Activated naive CD4-positive, alpha-beta T cell treated with anti-CD3 and anti-CD28 coated beads, Interleukin-2, amount 10 ng/mL, durations not matched to agents 7 days and 5 days (primary cell): ENCODE measurements at places on chromosomes 6 and 20.

DNA sequence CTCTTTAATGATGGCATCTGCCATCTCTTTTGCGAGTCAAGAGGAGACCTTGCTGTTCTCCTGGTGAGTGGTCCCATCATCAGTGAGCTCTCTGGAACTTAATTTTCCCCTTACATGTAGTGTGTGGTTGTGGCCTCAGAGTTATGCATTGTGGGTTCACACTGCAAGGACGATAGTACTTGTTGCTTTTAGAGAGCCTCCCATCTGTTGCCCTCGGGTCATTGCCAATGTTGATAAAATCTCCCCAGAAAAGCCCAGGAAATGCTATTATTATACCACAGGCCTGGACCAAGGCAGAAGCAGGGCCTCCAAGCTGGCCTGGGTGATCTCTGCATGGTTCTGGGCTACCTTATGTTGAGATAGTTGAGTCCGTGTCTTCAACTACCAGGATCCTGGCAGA, 241.6 kb downstream of the BMP7 start:
- no peak for DNase-seq

GRCh38 chr6:158705386-158706126, 55.7 kb downstream of the SYTL3 start:
- no peak for DNase-seq

- DNase-seq: no peak
Observed at GRCh38 chr20:8321001-8321400, 188.9 kb downstream of the PLCB1 start.

DNA sequence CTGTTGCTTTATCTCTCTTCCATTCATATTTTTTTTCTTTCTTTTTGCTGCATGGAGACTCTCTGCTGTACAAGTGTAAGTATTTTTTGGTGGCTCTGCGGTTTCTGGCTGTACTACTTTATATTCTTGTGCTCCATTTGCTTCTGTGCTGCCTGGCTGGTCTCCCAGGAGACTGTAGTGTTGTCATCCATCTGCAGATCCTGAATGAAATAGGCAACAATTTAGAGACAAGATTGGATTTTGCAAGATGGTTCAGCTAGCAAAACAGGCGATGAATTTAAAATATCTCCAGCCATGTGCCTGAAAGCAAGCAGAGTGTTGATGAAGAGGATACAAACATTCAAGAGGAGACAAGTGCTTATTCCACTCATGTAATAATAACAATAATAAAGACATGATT, 75.1 kb upstream of the SCGN start:
- DNase-seq: no peak

DNA sequence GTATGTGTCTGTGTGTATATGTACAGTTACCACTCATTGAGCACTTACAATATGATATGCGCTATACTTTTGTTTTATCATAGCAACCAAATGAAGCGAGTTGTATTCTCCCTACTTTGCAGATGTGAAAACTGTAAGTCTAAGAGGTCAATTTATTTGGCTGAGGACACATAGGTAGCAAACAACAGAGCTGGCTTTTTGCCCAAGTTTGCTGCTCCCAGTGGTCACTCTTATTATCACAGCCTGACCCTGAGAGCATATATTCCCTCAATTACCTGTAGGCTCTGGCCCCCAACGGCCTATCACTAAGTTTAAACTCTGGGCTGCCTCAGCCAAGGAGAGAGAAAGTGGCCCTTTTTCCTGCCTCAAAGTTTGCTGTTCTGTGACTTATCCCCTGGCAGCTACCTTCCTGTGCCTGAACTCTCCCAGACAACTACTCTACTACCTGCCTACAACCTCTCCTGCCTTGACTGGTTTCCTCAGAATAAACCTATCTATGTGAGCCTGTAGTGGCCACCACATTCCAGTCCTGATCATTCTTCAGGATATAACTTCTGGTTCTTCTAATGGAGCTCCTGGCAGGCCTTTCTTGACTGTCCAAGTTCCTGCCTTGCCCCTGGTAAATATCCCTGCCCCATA, 221.8 kb downstream of the FRK start:
- DNase-seq: no peak

DNA sequence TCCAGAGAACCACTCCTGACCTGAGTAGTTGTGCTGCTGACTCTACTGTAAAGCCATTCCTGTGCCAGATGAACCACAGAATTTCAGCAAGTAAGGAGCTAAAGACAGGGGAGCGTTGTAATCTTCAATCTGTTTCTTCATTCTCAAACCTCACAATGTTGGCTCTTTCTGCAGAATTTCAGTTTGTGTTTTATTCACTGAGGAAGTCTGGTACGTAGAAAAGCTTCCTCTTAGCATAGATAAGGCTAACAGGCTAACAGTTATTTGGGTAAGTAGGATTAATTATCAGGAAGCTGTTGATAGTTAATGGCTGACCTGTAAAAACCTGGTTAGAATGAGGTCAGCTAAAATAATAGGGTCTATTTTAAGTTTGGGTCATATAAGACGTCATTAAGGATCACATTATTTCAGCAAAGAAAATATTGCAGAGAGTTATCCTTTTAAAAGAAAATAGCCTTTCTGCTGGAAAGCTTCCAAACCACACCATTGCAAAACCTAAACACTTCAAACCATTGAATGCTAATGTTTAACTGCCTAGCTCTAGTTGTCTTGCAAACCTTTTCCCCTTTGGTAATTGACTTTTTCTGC, 14.1 kb upstream of the TENT5A start:
- no peak for DNase-seq
